ENCODE measurements at places on chromosomes 3 and 15. TPM values are rescaled to one million over a fixed set of nuclear protein-coding genes. Genes with fewer than 3 reads are reported as not detected.
A peak's percentile ranks its signal among the peaks of the same experiment; 100 is the strongest.

Gene EXD1
- not detected for total RNA-seq

Gene MINAR1
- 1.7 TPM for total RNA-seq

Gene ACSBG1
- total RNA-seq = not detected

Gene TMEM207
- not detected for total RNA-seq

Gene BNC1
- total RNA-seq = 13.7 TPM

Gene ALG3
- 47.1 TPM for total RNA-seq

Gene AMIGO3
- 0.16 TPM for total RNA-seq

Gene CCR4
- total RNA-seq = not detected

Gene PLA2G4D
- not detected for total RNA-seq

DNA sequence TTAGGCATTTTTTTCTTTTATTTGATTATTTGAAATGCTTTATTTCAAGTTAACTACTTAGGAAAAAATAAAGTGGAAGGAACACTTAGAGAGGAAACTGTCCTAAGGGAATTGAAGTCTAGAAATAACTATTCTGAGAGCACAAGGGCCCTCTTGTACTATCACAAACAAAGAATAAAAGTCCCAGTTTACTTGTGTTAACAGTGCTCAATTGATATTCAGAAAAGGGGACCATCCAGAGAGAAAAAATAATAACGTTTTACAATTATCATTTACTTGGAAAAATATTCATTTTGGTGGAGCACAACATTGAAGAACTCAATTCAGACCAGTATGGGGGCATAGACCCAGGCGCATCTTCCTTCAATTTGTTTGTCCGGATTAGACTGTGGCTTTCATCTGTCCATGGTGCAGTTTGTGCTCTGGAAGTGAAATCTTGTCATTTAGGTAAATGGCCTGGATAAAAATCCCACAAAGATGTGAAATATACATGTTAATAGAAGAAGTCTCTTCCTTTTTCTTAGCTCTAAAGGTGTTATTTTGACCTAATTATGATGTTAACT, 54.5 kb upstream of the SAMMSON start:
- H3K36me3 ChIP-seq = no peaks in the 10 kb centered on the region
- no peaks in the 10 kb centered on the region for H3K4me1 ChIP-seq
- H3K4me3 ChIP-seq = no peak overlapping the region

- peaks cover 6% of the 10 kb centered on the region for H3K27me3 ChIP-seq
- H3K36me3 ChIP-seq = no peaks in the 10 kb centered on the region
- H3K4me1 ChIP-seq = peaks cover 34% of the 10 kb centered on the region
Measured at GRCh38 chr15:33243393-33243792, 48.9 kb upstream of the FMN1 start.

DNA sequence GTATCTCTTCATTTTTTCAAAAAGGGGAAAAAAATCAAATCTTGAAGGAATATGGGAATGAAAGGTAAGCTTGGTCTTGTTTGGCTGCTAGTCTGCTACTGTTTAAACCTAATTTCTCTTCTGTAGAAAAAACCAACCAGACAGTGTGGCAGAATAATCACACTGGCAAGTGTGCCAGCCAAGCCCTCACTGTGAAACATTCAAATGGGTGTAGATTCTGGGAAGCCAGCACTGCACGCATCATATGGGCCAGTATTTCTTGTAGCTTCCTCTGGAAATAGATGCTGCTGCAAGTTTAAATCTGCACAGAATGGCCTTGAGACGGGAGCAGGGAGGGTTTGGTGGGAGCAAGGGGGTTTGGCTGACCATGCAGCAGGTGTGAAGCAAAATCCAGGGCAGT, 62.1 kb downstream of the POMGNT2 start:
- no peaks in the 10 kb centered on the region for H3K27me3 ChIP-seq
- H3K27ac ChIP-seq = no peak overlapping the region
- H3K4me1 ChIP-seq = no peaks in the 10 kb centered on the region
- H3K36me3 ChIP-seq = no peaks in the 10 kb centered on the region
- DNase-seq = no peak

- H3K27me3 ChIP-seq = no peaks in the 10 kb centered on the region
- no peak overlapping the region for H3K27ac ChIP-seq
- no peak overlapping the region for H3K4me3 ChIP-seq
- DNase-seq = no peak
Measured at GRCh38 chr3:111418391-111418790, 123.6 kb upstream of the CD96 start.

DNA sequence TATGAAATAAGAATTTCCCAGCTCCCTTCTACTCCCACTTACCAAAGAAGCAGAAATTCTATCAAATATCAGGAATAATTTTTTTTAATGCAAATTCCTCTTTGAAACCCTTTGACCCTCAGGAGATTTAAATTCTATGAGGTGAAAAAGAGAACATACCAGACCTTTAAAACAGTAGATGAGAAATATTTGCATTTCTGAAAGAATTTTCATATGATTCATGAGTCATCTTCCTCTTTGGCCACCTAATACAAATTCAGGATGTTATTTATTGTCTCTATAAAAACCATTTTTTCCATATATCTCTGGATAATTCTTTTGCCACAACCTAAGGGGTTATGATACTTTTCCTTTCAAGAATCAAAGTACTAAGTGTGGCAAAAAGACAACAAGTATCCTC, 67.3 kb upstream of the ST3GAL6 start:
- H3K4me1 ChIP-seq = peaks cover 3% of the 10 kb centered on the region
- no peaks in the 10 kb centered on the region for H3K36me3 ChIP-seq
- H3K27me3 ChIP-seq = no peaks in the 10 kb centered on the region
- H3K4me3 ChIP-seq = no peak overlapping the region
- no peak overlapping the region for H3K27ac ChIP-seq
- DNase-seq = no peak

- no peak overlapping the region for H3K4me3 ChIP-seq
- H3K27me3 ChIP-seq = no peaks in the 10 kb centered on the region
- DNase-seq = peak; percentile 0
- H3K4me1 ChIP-seq = no peaks in the 10 kb centered on the region
- H3K27ac ChIP-seq = no peak overlapping the region
- no peaks in the 10 kb centered on the region for H3K36me3 ChIP-seq
Measured at GRCh38 chr3:28122227-28122626, 119.2 kb upstream of the CMC1 start.

DNA sequence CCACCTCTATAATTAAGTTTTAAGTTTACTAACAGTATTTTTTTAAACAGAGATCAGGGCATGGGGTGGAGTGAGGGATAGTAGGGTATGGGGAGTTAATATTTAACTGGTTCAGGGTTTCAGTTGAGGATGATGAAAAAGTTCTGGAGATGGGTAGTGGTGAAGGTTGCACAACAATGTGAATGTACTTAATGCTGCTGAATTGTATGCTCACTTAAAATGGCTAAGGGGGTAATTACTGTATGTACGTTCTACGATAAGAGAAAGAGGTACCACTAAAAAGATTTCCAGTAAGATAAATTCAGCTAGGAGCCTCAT, 101.4 kb downstream of the TNIK start:
- no peak overlapping the region for H3K27ac ChIP-seq
- peaks cover 9% of the 10 kb centered on the region for H3K4me1 ChIP-seq
- no peak overlapping the region for H3K4me3 ChIP-seq
- no peaks in the 10 kb centered on the region for H3K27me3 ChIP-seq
- no peak for DNase-seq

- H3K36me3 ChIP-seq = no peaks in the 10 kb centered on the region
- H3K4me1 ChIP-seq = peaks cover 28% of the 10 kb centered on the region
- peak; percentile 67 for DNase-seq
- no peak overlapping the region for H3K4me3 ChIP-seq
Measured at GRCh38 chr3:149449799-149450198, 24.7 kb upstream of the TM4SF4 start.

GRCh38 chr15:99279290-99279689, 28.0 kb downstream of the LRRC28 start:
- no peaks in the 10 kb centered on the region for H3K27me3 ChIP-seq
- no peak overlapping the region for H3K4me3 ChIP-seq
- no peaks in the 10 kb centered on the region for H3K36me3 ChIP-seq
- DNase-seq = no peak
- no peaks in the 10 kb centered on the region for H3K4me1 ChIP-seq
- no peak overlapping the region for H3K27ac ChIP-seq

- peaks cover 4% of the 10 kb centered on the region for H3K27me3 ChIP-seq
- no peak overlapping the region for H3K27ac ChIP-seq
- DNase-seq = no peak
- no peaks in the 10 kb centered on the region for H3K36me3 ChIP-seq
- H3K4me1 ChIP-seq = peaks cover 4% of the 10 kb centered on the region
Measured at GRCh38 chr3:50226888-50227389, 9.1 kb upstream of the GNAI2 start.

DNA sequence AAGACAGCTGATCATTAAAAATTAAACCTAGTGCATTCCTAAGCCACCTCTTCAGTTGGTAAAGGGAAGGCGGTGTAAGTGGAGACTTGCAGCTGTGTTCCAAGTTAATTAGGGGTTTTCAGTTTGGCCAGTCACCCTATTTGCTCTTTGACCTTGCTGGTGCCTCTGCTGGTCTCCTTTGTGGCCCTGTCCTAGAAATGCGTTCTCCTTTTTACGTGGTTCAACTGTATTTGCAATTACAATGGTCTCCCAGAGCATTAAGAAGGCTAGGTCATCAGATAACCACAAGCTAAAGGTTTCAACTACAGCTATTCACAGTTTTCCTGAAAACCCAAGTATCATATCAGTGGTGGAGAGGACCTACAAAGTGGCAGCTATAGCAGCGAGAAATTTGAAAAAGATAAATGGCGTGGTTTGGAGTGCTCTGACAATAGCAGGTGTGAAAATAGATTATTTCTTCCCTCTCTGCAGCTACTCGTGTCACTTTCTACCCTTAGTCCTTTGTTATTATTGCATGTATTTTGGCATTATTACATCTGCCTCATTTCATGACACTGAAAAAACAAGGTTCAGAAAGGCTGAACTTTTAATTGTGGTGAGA, 203.5 kb upstream of the TBC1D5 start:
- H3K4me3 ChIP-seq = no peak overlapping the region
- H3K36me3 ChIP-seq = no peaks in the 10 kb centered on the region
- peak; percentile 17 for DNase-seq

DNA sequence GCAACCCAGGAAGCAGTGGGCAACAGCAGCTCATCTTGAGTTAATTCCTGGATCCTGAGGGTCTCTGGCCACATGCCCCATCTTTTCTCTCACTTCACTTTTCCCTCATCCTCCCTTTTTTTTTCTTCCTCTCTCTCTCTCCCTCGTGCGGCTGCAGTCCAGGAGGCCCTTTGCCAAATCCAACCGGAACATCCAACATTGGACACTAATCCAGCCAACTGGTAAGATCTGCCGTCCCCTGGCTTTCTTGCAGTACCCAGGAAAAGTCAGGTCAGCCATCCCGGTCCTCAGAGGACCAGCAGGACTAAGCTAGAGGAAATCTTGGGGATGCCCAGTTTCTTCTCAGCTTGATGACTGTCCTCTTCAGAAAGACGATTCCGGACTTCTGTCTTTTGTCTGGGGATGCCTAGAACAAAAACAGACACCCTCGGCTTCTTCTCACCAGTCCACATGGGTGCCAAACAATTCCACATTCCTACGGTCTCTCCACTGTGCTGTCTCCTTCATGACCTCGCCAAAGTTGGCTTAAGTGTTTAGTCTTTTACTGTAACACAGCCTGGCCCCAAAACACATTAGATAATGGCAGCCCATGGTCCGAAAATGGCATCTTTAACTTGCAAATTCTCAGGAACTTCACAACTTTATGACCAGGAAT, 115.6 kb downstream of the GSK3B start:
- DNase-seq = no peak
- no peaks in the 10 kb centered on the region for H3K27me3 ChIP-seq
- no peaks in the 10 kb centered on the region for H3K4me1 ChIP-seq

DNA sequence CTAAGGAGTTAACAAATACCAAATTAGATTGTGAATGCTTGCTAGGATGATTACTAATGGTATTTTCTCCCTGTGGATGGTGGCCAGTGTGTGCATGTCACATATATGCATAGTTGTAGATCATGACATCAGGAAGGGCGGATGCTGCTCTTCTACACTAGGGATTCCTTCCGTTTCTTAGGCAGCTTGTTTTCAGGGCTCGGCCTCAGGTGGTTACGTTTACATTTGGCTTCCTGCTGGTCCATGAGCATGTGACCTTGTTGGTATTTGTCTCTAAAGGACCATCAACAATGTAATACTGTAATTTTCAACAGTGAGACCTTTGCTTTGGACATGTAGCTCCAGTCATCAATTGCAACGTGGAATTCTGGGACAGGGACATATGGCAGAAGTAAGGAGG, 221.4 kb downstream of the NR1D2 start:
- no peak overlapping the region for H3K4me3 ChIP-seq
- no peak overlapping the region for H3K27ac ChIP-seq
- no peaks in the 10 kb centered on the region for H3K36me3 ChIP-seq
- no peaks in the 10 kb centered on the region for H3K27me3 ChIP-seq
- DNase-seq = no peak

- H3K4me1 ChIP-seq = peaks cover 5% of the 10 kb centered on the region
- peaks cover 9% of the 10 kb centered on the region for H3K36me3 ChIP-seq
- no peak overlapping the region for H3K27ac ChIP-seq
- H3K4me3 ChIP-seq = no peak overlapping the region
- H3K27me3 ChIP-seq = no peaks in the 10 kb centered on the region
- DNase-seq = no peak
Measured at GRCh38 chr15:52378746-52379394, 83.3 kb upstream of the MYO5C start.

- DNase-seq = no peak
- H3K4me3 ChIP-seq = peak overlapping the region; percentile 63
- no peaks in the 10 kb centered on the region for H3K27me3 ChIP-seq
- no peaks in the 10 kb centered on the region for H3K36me3 ChIP-seq
- peak overlapping the region; percentile 99 for H3K27ac ChIP-seq
Measured at GRCh38 chr3:157087780-157088600, 72.0 kb downstream of the CCNL1 start.

DNA sequence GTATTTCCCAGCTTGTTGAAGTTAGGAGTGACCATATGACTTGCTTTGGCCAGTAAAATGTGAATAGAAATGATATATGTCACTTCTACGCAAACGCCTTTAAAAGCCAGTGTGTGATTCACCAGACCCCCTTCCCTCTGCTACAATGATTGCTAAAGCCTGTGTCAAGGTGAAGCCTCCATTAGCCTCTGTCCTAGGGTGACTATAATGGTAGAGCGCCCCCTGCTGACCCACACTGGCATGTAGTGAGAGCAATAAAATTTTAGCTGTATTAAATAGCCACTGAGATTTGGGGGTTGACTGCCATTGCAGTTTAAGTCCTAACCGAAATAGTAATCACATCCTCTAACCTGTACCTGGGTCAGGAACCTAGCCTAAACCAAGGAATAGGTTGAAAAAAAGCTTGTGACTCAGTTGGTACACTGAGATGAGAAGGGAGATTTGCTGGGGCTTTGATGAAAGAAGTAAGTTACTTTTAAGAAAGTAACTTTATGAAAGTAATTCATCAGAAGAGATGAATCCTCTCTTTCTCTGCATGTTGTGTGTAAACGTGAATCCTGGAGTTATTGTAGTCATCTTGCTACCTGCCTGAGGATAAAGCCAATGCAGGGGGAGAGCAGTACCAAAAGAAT, 52.6 kb downstream of the GTF2E1 start:
- H3K27ac ChIP-seq = no peak overlapping the region
- no peaks in the 10 kb centered on the region for H3K27me3 ChIP-seq
- H3K36me3 ChIP-seq = no peaks in the 10 kb centered on the region

- no peaks in the 10 kb centered on the region for H3K4me1 ChIP-seq
- DNase-seq = peak; percentile 3
- H3K27ac ChIP-seq = no peak overlapping the region
- H3K4me3 ChIP-seq = no peak overlapping the region
- no peaks in the 10 kb centered on the region for H3K27me3 ChIP-seq
Measured at GRCh38 chr15:91186904-91187656, 87.0 kb downstream of the SV2B start.

GRCh38 chr3:67381667-67382272, 272.6 kb downstream of the SUCLG2 start:
- H3K4me1 ChIP-seq = no peaks in the 10 kb centered on the region
- H3K27me3 ChIP-seq = no peaks in the 10 kb centered on the region
- no peak overlapping the region for H3K27ac ChIP-seq
- no peak for DNase-seq

Measured in astrocyte (in vitro differentiated cells and primary cell).